ENCODE measurements at places on chromosomes 13 and 19.

GRCh38 chr19:51993422-51993821, 6.8 kb upstream of the ZNF350 start:
- no peak for DNase-seq
- no peak overlapping the region for H3K27ac ChIP-seq
- no peak overlapping the region for H3K4me3 ChIP-seq
- peaks cover 21% of the 10 kb centered on the region for H3K36me3 ChIP-seq

- H3K36me3 ChIP-seq: no peaks in the 10 kb centered on the region
- no peak for DNase-seq
- H3K4me1 ChIP-seq: no peaks in the 10 kb centered on the region
- no peak overlapping the region for H3K27ac ChIP-seq
Observed at GRCh38 chr13:108827646-108828045, 198.2 kb downstream of the MYO16 start.

DNA sequence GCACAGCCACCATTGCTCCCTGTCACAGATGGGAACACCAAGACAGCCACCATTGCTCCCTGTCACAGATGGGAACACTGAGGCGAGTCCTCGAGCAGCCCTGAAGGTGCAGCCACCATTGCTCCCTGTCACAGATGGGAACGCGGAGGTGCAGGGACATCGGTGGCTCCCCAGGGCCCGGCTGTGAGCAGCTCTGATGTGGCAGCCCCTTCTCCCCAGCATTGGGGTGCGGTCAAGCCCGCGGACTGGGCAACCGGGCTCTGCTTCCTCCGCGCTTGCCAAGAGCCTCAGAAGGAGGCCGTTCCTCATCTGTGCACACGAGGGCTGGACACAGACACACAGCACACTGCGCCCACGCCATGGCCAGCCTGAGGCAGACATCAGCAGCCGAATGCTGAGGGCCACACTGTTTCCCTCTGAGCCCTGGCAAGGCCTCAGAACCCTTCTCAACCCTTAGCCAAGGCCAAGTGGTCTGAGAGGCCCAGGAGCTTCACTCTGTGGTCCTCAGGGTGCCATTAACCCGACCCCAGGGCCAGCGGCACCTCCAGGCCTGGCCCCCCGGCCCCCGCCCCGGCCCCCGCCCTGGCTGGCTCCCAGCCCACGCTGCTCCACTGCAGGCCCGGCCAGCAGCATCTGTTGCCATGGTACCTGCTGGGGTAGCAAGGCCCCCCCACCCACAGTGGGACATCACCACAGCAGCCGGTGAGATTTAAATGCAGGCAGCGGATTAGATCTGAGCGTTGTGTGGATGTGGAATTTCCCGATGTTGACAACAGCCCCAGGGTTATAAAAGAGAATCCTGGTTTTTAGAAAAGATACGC, 18.4 kb downstream of the C2CD4C start:
- no peaks in the 10 kb centered on the region for H3K36me3 ChIP-seq
- H3K4me1 ChIP-seq: no peaks in the 10 kb centered on the region
- H3K27me3 ChIP-seq: no peaks in the 10 kb centered on the region
- DNase-seq: no peak

GRCh38 chr13:98026457-98026857, 73.0 kb downstream of the IPO5 start:
- H3K27ac ChIP-seq: no peak overlapping the region
- no peaks in the 10 kb centered on the region for H3K27me3 ChIP-seq
- peaks cover 14% of the 10 kb centered on the region for H3K36me3 ChIP-seq
- no peak for DNase-seq
- H3K4me1 ChIP-seq: peaks cover 19% of the 10 kb centered on the region

- H3K27me3 ChIP-seq: no peaks in the 10 kb centered on the region
- DNase-seq: no peak
- H3K27ac ChIP-seq: no peak overlapping the region
Observed at GRCh38 chr13:33318037-33318436, 32.5 kb upstream of the STARD13 start.

All from astrocyte (in vitro differentiated cells and primary cell).